Fibroblast of lung (primary cell): ENCODE measurements at places on chromosomes 7 and 10.

GRCh38 chr7:68537774-68538071, 1060.6 kb upstream of the AUTS2 start:
- no peak for DNase-seq

GRCh38 chr10:74406006-74406405, 255.0 kb downstream of the ADK start:
- DNase-seq: no peak

- DNase-seq: no peak
Observed at GRCh38 chr10:129851941-129852640, 112.0 kb downstream of the EBF3 start.

DNA sequence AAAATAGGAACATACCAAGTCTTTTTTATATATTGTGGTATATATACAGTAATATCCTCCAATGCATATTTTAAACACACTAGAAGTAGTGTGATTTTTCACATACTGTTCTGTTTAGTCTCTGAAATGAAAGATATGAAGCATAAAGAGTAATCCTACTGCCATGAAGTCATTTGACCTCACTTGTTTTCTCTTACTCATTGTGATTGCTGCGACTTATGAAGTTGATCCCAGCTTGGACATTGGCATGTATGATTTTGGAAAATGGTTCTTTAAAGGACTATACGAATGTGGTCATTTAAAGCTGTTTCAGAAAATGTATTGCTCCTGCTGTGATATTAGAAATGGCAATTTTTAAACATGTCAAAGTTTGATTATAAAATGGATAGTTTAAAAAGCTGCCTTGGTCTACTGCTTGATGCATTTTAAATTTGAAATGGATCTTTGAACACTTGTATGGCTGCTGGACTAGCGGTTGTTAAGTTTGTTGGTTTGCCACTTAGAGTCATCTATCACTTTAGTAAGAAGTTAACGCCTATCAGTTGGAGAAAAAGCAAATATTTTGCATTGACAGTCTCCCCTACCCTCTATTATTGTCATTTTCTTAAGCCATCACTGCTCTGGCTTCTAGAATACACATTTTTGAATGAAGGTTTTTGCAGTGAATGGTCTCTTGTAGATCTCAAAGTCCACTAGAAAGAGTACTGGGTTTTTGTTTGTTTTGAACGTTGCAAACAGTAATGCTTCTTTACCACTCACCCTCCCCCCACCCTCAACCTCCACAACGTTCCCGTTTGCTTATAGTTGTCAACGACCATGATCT, 881 bp upstream of the PCGF5 start:
- no peak for DNase-seq

GRCh38 chr7:139648941-139649425, 125.5 kb downstream of the CLEC2L start:
- no peak for DNase-seq

DNA sequence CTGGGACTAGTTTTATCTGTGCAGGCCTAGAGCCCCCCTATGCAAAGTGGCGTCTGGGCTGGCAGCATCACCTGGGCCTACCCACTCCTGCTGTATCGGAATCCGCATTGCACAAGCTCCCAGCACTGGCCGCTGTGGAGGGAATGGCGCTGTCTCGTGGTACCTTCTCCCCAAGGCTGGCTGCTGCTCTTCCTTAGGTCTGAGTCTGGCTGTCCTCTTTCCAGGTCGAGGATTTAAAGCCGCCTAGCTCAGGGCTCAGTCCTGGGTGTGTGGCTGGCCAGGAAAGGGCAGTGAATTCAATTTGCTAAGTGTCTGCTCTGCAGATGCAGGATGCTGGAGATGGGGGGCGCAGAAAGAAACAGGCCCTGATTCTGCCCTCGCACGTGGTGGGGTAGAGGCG, 44.7 kb downstream of the MGMT start:
- no peak for DNase-seq

DNA sequence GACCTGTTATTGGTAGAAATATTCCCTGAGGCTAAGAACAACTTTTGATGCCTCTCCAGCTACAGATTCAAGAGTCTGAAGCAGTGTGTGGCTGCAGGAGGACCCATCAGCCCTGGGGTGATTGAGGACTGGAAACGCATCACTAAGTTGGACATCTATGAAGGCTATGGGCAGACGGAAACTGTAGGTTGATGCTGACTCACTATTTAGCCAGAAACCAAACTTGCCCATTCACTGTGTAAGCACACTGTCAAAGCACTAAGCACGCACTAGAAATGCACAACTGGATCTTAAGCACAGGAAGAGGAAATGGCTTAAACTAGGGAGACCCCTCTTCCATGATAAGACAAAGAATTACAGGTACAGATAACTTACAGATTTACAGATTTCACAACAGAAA, 20.8 kb downstream of the ACSM6 start:
- DNase-seq: peak; percentile 74

DNA sequence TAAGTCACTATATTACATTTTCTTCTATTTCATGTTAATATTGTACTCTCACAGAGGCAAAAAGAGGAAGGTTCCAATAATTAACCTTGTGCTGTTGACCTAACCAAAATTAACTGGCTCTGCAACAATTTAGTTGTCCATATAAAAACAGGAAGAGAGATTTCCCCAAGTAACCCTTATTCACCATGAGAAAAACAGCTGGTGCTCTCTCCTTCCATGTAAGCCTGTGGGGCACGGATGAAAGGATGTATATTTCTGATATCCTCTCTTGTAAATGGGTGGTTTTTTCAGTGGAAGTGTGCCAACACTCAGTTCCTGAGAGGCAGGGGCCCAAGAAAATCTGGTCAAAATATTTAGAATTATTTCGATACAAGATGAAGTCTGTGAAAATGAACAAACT, 358.1 kb downstream of the CRPPA start:
- DNase-seq: no peak

GRCh38 chr7:71349682-71350481, 217.9 kb downstream of the GALNT17 start:
- no peak for DNase-seq

GRCh38 chr7:6648815-6649104, 11.6 kb downstream of the ZNF316 start:
- DNase-seq: no peak

DNA sequence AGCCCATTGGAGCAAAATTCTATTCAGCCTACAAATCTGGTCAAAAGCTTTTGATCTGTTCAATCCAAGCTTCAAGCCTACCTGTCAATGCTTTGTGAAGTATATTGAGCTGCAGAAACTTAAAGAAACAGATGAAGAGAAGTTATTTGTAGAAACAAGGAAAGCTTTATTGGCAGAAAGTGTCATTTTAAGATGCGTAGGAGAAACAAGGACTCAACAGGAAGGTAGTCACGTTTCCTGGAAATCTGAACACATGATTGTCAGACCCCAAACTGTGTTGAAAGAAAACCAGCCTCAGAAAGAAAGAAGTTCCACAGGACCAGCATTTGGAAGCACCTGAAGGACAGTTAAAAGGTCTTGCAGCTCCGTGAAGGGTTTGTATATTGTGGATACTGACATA, 34.8 kb upstream of the PURB start:
- DNase-seq: no peak

- DNase-seq: no peak
Observed at GRCh38 chr7:117836-118614, 74.3 kb upstream of the FAM20C start.

- peak; percentile 74 for DNase-seq
Observed at GRCh38 chr7:24981171-24981951, 1.4 kb upstream of the OSBPL3 start.

DNA sequence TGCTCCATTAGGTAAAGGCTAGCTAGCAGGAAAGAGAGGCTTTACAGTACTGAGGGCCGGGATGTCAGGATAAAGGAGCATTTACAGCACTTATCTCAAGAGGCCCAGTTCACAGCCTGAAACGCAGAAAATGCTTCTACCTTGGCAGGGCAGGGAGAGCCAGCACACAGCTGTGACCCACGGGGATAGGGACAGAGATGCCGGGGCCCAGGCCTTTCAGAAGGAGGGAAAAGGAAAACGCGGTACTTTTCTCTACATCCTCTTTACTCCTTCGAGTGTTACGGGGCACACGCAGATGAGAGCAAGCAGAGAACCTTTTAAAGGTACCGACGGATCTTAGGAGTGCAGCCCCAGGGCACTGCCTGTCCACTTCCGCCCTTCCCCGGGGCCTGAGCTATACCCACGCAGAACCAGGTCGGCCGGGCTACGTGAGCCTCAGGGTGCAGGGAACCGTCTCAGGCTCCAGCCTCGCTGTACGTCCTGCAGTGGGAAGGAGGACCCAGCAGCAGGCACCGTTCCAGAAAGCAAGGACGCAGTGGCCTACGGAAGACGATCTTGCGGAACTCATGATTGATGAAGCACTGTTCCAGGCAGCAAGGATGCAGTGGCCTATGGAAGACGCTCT, 232.3 kb downstream of the ELFN1 start:
- DNase-seq: no peak

- no peak for DNase-seq
Observed at GRCh38 chr7:158567153-158567603, 20.4 kb downstream of the PTPRN2 start.

DNA sequence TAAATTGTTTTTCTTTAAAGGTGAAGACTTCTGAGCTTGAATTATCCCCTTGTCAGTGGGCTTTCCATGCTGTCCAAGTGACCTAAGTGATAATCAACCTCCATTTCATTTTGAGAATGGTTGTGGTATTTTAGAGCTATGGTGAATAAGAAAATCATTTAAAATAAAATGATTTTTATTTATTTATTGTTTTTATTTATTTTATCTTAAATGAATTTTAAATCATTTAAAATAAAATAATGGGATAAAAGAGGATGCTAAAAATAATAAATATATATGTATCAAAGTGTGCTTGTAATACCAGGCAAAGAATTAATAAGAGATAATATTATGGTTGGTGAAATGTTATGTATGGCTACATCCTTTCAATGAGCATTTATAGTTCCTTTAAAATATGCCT, 24.5 kb downstream of the CAV1 start:
- no peak for DNase-seq

DNA sequence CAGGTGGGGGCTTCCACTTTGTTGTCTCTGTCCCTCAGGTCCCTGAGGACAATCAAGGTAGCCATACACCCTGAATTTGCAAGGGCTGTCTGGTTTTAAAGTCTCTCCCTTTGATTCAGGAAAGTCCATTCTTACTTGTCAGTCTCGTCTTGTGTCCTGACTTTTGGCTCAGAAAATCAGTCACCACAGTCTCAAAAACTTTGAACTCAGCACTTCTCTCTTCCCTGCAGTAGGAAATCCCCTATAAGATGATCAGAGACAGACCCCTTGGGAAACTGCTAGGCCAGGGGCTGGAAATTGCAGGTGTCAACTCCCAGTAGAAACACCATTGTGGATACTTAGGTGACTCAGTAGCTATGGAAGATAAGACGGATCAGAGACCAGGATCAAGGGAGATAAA, 73.1 kb downstream of the CDC123 start:
- no peak for DNase-seq

DNA sequence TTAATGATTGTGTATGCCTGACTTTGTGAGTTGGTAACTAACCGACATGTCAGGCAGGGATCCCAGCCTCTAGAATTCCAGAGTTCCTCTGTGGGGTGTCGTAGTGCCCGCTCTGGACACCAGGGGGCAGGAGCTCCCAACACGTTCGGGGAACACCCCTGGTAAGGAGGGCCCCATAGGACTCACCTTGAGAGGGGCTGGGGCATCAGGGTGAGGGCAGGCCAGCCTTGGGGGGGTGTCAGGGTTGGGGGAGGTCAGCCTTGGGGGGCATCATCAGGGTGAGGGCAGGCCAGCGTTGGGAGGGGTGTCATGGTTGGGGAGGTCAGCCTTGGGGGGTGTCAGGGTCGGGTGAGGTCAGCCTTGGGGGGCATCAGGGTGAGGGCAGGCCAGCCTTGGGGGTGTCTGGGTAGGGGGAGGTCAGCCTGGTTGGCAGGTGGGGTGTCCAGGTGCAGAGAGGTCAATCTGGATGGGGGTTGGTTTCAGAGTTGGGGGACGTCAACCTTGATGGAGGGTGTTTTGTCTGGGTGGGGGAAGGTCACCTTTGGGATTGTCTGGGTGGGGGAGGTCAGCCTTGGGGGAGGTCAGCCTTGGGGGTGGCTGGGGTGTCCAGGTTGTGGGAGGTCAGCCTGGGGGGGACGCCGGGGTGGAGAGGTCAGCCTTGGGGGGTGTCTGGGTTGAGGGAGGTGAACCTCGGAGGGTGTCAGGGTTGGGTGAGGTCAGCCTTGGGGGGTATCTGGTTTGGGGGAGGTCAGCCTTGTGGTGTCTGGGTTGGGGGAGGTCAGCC, 45.6 kb upstream of the SUN1 start:
- peak; percentile 34 for DNase-seq

DNA sequence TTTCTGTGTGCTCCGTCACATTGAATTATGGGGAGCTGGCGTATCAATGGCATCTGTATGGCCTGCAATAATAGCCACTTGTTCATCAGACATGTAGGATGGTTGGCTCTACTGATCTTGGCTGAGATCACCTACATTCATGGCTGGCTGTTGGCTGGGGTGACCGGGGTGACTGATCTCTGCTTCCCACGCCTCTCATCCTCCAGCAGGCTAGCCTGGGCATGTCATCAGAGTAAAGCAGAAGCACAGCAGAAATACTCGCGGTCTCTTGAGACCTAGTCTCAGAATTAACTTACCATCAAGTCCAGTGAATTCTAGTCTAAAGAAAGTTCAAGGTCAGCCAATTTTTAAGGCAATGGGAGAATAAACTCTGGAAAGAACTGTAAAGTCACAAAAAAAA, 257.7 kb upstream of the GLI3 start:
- peak; percentile 53 for DNase-seq

GRCh38 chr7:136874393-136875032, 6.1 kb downstream of the CHRM2 start:
- peak; percentile 34 for DNase-seq

DNA sequence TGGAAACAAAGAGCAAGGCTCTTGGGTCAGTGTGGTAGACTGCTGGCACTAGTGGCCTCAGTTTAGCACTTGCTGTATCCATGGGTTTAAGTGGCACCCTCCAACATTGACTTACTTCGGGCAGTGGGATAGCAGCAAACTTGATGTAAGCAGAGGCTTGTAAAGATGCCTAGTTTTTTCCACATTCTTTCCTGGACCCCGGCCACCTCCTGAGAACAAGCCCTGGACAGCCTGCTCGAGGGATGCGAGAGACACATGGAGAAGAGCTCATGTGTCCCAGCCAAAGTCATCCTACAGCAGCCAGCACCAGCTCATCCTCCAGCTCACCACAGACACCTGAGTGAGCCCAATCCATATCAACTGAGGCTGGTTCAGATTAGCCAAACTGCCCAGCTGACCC, 142.7 kb upstream of the PCBD1 start:
- DNase-seq: no peak

DNA sequence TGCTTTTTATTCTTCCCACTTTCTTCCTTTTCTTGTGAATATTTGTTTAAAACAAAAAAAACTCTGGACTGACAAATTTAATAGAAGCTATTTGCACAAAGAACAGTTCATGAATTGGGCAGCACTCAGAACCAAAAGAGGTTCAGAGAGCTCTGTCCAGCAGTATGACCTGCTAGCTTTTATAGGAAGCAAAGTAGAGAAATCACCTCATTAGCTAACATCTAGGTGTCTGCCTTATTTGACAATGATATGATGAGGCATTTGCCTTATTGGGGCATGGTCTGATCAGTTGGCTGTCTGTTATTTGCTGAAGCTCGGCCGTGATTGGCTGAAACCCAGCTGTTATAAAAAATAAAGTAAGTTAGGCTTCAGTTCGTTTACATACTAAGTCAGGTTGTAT, 819 bp upstream of the TRIM4 start:
- DNase-seq: peak; percentile 7

- peak; percentile 79 for DNase-seq
Observed at GRCh38 chr10:88979153-88979562, 11.4 kb upstream of the FAS start.

GRCh38 chr7:138756591-138757242, 41.1 kb upstream of the TMEM213 start:
- DNase-seq: no peak

GRCh38 chr7:23333671-23334246, 34.6 kb downstream of the MALSU1 start:
- peak; percentile 95 for DNase-seq

- no peak for DNase-seq
Observed at GRCh38 chr7:75872073-75872782, 6.6 kb upstream of the RHBDD2 start.
